ENCODE measurements at places on chromosomes 2 and 18.

DNA sequence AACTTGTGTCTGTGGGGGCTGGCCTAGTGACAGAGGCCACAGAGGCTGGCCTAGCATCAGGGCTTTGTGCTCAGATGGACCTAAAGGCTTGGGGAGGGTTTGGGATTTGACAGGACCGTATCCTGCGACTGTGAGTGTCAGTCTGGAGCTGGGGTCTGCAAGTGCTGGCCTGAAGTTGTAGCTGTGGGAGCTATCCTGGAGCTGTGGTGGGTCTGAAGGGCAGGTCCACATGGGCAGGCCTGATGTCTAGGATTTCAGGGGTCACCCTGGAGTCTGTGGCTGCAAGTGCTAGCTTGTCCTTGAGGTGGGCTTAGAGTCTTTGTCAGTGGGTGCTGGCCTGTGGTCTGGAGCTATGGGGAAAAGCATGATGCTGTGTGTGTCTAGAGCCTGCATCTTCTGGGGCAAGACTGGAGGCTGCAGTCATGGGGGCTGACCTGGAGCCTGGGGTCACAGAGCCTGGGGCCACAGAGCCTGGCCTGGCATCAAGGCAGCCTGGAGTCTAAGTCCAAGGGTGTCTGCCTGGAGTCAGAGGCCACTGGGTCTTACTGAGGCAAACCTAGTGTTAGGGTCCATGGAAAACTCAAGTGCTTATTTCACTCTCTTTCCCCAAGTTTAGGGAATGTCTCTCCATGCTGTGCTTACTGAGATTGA is 3.6 kb downstream of the REG3A start:
- DNase-seq = no peak

DNA sequence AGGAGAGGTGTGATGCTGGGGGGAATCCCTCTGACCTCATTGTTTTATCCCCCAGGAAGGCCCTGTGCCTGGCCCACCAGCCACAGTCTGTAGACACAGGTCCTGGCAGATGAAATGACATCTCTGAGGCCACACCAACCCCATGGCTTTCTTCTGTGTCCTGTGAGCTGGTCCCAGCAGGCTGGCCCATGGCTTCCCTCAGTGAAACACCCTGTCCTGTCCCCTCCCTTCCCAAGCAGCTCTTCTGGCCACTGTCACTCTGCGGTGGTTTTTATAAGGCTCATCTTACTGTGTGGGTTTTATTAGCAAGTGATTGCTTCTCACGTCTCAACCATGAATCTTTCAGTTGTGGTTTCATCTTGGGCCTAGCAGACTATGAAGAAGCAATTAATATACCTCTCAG is 102.8 kb upstream of the STPG4 start:
- no peak for DNase-seq

GRCh38 chr2:193584522-193584938 is 1389.8 kb upstream of the TMEFF2 start:
- peak; percentile 75 for DNase-seq

DNA sequence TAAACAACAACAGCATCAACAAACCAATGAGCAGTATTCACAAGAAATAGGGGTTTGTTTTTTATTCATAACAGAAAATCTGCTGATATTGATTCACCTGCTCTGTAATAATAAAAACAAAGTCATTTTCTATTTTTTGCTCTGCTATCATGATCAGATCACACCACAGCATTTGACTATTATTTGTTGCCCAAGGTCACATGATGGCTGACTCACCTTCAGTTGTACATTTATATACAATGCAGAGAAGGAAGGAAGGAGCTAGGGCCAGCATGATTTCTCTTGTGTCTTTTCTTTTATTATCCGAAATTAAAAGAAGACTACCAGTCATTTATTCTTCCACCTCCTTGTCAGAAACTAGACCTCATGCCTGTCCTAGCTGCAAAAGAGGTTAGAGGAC is 1427.7 kb upstream of the CELF4 start:
- DNase-seq = no peak

- no peak for DNase-seq
Observed at GRCh38 chr2:17780546-17780945, 26.6 kb downstream of the GEN1 start.

- DNase-seq = no peak
Observed at GRCh38 chr2:9025746-9026145, 22.3 kb upstream of the MBOAT2 start.

- DNase-seq = peak; percentile 72
Observed at GRCh38 chr2:55809875-55810621, 113.5 kb downstream of the EFEMP1 start.

- DNase-seq = no peak
Observed at GRCh38 chr2:39252888-39253518, 9.2 kb upstream of the CDKL4 start.

DNA sequence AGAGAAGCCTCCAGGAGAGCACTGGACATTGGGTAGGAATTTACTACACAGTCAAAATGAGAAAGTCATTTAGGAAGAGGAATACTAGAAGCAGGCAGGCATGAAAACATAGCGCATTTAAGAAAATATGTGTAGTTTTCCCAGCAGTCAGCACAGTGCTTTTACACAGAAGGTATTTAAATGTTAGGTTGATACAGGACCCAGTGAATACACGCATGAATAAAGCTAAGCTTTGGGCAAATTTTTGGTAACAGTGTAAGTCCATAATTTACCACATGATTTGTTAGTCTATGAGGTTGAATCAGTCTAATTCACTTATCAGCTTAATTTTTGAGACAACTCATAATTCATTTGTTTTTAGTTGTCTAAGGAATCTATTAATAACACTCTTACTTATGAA is 421.7 kb upstream of the CDH20 start:
- no peak for DNase-seq

DNA sequence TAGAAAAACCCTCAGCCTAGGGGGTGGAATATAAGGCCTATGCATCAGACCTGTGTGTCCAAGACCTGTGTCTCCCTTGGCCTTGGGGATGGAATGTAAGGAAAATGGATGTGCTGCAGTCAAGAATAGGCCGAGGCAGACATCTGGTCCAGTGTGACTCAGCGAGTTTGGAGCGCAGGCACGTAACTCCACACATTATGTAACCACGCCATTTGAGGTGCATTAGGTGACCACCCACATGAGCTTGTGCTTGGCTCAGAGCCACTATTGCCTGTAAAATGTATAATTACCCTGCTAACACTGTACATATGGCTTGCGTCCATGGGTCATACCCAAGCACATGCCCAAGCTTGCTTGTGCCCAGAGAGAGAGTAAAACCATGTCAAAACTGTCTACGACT is 580.9 kb upstream of the HNMT start:
- DNase-seq = no peak

- DNase-seq = peak; percentile 91
Observed at GRCh38 chr2:100260712-100261620, 61.3 kb downstream of the LONRF2 start.

GRCh38 chr2:239295377-239296019 is 105.3 kb downstream of the HDAC4 start:
- DNase-seq = no peak

DNA sequence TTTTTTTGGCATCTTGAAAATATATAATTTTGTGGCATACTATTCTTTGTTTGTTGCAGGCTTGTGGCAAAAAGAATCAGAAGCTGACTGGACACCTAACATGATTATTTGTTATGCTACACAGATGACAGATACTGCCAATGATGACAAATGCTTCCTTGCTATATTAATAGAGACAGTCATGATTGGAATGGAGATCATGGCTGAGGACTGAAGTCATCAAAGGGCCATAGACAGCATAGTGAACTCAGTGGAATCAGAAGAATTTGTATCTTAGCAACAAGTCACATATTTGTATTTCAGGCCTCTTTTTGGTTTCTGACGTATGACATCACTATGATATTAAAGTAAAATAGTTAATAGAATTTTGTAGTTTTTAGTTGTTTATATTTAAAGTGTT is 1003.8 kb upstream of the DDX18 start:
- no peak for DNase-seq

- DNase-seq = no peak
Observed at GRCh38 chr2:43569921-43570320, 25.9 kb downstream of the THADA start.

DNA sequence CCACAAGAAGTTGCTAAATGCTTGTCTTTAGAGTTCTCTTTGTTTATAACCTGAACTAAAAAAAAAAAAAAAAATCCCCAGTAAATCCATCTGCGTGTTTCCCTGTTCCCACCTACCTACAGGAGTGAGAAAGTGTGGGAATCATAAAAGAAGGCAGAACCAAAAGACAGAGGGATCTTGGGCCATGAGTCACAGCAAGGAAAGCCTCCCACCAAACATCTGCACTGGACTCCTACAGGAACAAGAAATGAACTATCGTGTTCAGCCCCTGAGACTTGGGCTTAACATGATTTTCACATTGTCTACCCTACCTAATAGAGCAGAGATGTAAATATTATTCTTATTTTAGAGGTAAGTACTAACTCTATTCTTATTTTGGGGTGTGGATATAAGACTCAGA is 1761.2 kb upstream of the CELF4 start:
- DNase-seq = no peak

GRCh38 chr2:236550290-236550689 is 19.3 kb upstream of the ACKR3 start:
- no peak for DNase-seq

DNA sequence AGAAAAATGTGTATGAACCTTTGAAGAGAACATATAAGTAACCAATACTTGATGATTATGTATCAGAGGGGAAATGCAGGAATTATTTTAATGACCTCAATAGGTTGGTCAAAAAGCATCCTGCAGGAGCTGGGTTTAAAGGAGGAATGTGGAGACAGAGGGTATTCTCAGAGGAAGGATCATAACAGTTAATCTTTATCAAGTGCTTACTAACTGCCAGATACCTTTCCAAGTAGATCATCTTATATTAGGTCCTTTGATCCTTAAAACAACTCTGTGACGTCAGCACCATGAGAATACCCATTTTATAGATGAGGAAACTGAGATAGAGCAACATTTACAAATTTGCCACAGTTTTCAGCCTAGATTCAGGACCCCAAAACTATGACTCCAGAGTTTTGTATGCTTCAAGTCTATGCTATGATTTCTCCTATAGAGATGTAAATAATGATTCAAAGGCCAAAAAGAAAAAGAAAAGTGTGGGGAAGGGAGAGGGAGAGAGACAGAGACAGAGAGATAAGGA is 3.0 kb downstream of the RFTN2 start:
- no peak for DNase-seq

- peak; percentile 63 for DNase-seq
Observed at GRCh38 chr18:58042826-58043490, 1.1 kb upstream of the NEDD4L start.

DNA sequence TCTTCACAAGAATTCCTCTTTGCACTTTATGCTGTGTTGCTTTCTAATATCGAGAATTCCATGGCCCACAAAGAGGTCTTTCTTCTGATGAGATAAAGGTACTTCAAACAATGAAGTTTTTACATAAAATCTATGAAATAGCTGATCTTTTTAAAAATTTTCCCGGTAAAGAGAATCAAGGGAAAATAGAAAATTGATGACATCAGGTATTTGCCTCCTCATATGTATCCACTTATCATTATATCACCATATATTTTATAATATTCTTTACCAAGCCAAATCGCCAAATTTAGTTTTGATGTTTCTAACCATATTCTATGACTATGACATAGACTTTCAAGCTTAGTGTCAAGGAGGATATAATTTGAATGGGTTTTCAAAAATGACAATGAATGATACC is 139.8 kb downstream of the CHST9 start:
- DNase-seq = no peak
